Activated T-cell treated with anti-CD3 and anti-CD28 coated beads, Interleukin-2, amount 50 U/mL, for 72 hours (primary cell): ENCODE measurements at places on chromosomes 3 and 15. TPM values are rescaled to one million over a fixed set of nuclear protein-coding genes. Genes with fewer than 3 reads are reported as not detected.

The TUBGCP4 gene
- 28.0 TPM for total RNA-seq

The ISL2 gene
- 0.77 TPM for total RNA-seq

- no peak for DNase-seq
Observed at GRCh38 chr3:14630404-14631100, 21.0 kb upstream of the CCDC174 start.

DNA sequence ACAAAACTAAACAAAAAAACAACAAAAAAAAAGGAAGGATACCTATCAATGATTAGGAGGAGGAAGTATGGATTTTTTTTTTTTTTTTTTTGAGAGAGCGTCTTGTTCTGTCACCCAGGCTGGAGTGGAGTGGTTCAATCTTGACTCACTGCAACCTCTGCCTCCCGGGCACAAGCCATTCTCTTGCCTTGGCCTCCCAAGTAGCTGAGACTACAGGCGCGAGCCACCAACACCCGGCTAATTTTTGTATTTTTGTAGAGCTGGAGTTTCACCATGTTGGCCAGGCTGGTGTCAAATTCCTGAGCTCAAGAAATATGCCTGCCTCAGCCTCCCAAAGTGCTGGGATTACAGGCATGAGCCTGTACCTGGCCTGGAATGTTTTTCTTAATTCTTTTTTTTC is 195.8 kb downstream of the CBLB start:
- no peak for DNase-seq

The ADPGK gene
- total RNA-seq: 63.1 TPM

GRCh38 chr15:31458596-31459399 is 132.2 kb downstream of the KLF13 start:
- peak; percentile 70 for DNase-seq

The SLC38A3 gene
- not detected for total RNA-seq

DNA sequence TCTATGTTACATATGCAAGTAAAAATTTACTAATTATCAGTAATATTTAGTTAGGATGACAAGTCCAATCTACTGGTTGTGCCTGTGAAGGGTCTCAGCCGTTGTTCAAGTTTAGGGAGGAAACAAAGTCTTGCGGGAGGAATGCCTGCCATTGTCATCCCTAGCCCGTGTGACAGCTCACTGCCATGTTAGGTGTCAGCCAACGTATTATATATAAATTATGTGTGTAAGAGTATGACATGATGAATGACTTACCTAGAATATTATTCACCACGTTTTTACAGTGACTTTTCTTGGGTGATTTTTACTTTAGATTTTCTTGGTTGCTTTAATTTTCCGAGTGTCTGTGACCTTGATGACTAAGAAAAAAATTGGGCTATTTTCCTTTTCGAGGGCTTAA is 614.4 kb upstream of the MDFIC2 start:
- no peak for DNase-seq

- no peak for DNase-seq
Observed at GRCh38 chr3:178170698-178171535, 365.3 kb upstream of the KCNMB2 start.

The MYEF2 gene
- total RNA-seq: 47.6 TPM

The ADAMTS7 gene
- 0.39 TPM for total RNA-seq

DNA sequence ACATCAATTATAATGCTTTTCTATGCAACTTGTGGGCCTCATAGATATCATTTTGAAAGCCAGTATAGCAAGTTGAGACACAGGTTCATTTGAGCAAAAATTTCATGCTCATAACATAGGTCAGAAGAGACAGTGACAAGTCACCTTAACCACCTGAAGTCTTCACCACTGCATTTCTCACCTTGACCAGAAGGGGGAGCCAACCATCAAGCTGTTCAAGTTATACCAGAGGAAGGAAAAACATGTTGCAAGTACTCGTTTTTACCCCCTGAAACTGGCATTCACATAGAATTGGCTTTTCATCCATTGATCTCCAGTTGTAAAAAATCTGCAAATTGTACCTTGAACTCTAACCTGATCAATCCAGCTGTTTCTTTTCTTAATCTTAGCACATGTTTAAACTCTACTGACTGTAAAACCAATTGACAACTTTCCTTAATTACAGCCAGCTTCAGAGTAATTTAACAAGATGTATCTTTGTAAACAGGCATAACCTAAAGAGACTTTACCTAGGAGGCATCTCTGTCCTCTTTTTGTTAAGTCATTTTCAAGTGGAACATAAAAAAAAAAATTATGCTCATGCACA is 1.4 kb downstream of the LMOD3 start:
- DNase-seq: peak; percentile 77

The PROK2 gene
- total RNA-seq: 0.16 TPM
